Thoracic aorta (tissue), 2 donors: ENCODE measurements at places on chromosomes 12 and 14. TPM values are rescaled to one million over a fixed set of nuclear protein-coding genes. Genes with fewer than 3 reads are reported as not detected.

The ENDOU gene
- total RNA-seq = 0.49 TPM

DNA sequence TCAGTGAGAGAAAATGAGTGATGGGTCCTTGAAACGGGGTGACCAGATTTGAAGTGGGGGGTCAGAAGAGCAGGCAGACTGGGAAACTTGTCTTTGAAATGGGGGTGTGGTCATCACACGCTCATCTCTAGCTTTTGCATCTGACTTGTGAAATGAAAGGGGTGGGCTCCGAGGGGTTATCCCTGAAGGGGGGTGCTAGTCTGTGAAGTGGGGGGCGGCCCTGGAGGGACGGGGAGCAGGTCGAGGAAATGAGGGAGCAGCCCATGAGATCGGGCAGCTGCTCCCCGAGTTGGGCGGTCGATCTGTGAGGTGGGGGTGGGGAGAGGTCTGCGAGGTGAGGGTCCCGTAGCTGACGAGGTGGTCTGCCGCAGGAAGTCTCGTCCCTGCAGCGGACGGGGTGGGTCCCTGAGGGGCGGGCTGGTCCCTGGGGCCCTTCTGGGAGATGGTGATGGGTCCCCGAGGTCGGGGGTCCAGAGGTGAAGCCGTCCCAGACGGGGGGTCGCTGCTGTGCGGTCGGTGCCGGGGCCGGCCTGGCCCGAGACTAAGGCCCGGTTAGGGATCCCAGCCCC, 542 bp downstream of the PXN start:
- H3K27ac ChIP-seq = peak overlapping the region; percentile 89
- H3K27me3 ChIP-seq = no peaks in the 10 kb centered on the region
- H3K4me1 ChIP-seq = peaks cover 13% of the 10 kb centered on the region
- H3K4me3 ChIP-seq = peak overlapping the region; percentile 96
- no peak for DNase-seq

- H3K4me1 ChIP-seq = peaks cover 29% of the 10 kb centered on the region
- no peaks in the 10 kb centered on the region for H3K36me3 ChIP-seq
- no peaks in the 10 kb centered on the region for H3K27me3 ChIP-seq
- DNase-seq = no peak
- H3K27ac ChIP-seq = no peak overlapping the region
- no peak overlapping the region for H3K4me3 ChIP-seq
Measured at GRCh38 chr12:63918800-63919300, 74.3 kb downstream of the SRGAP1 start.

DNA sequence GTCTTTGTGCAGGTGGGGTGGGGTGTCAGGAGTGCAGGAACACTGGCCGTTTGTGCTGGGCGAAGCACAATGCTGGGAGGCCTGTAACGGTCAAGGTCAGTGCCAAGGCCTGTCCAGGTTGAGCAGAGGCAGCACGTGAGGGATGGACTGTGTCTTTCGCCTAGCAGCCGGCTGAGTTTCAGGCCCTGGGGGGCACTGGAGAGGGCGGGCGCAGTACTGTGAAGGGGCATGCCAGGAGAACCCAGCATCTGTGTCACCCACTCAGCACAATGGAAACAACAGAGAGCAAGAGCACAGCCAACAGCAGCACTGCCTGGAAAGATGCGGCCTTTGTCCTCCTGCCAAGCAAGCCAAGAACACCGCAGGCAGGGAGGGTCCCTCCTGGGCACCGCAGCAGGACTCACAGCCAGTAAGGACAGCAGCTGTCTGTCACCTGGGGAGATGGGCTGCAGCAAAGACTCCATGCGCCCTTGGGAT, 25.2 kb downstream of the SLC25A47 start:
- H3K4me1 ChIP-seq = no peaks in the 10 kb centered on the region
- H3K27ac ChIP-seq = no peak overlapping the region
- no peak for DNase-seq
- H3K27me3 ChIP-seq = no peaks in the 10 kb centered on the region

DNA sequence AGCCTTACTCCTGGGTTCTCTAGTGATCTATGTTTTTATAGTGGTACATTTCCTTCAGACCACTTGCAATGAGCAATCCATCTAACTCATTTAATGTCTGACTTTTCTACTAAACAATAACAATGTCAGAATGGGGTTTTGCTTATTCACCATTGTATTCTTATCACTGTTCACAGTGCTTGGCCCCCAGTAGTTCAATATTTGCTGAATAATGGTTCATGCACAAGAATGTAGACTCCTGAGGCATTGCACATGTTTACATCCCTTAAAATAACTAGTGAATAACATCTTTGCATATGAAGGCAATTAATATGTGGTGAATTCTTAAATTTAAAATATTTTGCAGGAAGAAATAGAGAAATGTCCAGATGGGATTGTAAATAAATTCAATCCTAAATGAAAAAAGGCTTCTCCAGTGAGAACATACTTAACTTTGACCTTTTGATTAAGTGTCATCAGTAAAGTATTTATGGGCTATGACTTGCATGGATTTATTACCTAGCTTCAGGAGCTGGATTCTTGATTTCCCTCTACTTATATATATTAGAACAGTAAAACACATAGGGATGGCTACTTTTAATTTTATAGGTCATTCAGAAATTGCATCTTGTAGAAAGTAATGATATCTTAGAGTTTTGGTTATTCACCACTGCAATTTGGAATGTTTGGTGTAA, 3.4 kb downstream of the CCER1 start:
- H3K27ac ChIP-seq = no peak overlapping the region
- H3K4me1 ChIP-seq = no peaks in the 10 kb centered on the region
- H3K27me3 ChIP-seq = no peaks in the 10 kb centered on the region
- no peak for DNase-seq
- no peak overlapping the region for H3K4me3 ChIP-seq

DNA sequence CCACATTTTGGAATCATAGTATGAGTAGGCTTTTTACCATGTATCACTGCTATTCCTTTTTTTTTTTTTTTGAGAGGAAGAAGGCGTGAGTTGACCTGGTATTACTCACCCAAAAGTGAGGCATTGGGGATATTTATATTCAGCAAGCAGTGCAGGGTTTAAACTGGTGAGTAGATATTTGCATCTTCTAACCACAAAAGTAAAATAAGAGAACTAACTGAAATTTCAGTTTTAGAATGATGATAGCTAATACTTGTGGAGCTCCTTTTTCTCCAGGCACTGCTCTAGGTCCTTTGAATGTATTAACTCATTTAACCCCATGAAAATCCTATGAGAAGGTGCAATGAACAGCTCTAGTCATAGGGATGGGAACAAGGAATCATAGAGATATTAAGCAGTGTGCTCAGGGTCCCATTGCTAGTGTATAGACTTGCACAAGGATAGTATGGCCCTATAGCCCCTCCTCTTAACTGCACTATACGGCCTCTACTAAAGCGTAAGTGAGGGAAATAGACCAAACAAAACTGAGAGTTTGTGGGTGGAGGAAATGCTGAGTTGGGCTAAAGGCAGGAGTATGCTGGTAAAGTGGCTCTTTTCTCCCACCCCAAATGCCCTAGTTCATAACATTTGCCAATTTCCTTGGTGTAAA, 104.3 kb upstream of the MAX start:
- no peak for DNase-seq
- no peaks in the 10 kb centered on the region for H3K36me3 ChIP-seq
- no peaks in the 10 kb centered on the region for H3K27me3 ChIP-seq
- H3K27ac ChIP-seq = no peak overlapping the region

- peaks cover 42% of the 10 kb centered on the region for H3K4me1 ChIP-seq
- peaks cover 16% of the 10 kb centered on the region for H3K36me3 ChIP-seq
Measured at GRCh38 chr12:56634242-56634836, 4.2 kb upstream of the BAZ2A start.
